ENCODE measurements at places on chromosomes 12 and 14.

DNA sequence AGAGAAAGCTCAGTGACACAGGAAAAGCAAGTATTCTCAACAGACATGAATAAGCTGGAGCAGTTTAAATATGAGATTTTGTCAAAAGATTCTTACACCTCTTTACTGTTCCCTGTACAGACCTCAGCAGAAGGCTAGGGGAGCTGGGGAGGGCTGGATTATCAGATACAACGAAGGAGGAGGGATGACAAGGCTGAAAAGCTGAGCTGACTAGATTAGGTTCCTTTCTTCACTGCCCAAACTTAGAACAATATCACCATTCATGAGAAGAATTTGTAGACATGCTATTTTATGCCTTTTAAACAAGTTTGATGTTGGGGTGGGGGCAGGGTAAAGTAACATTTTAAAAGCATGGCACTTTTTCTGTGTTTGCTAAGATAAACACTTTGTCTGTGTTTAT, 611.1 kb downstream of the AACS start:
- no peak for DNase-seq

- DNase-seq, result no peak
Measured at GRCh38 chr12:126685636-126686035, 1581.3 kb upstream of the TMEM132C start.

GRCh38 chr12:122079033-122079531, 526 bp downstream of the MLXIP start:
- no peak for DNase-seq

GRCh38 chr14:67908052-67908754, 88.6 kb downstream of the RAD51B start:
- no peak for DNase-seq

- DNase-seq, result no peak
Measured at GRCh38 chr12:89348894-89349699, 3.2 kb downstream of the DUSP6 start.

DNA sequence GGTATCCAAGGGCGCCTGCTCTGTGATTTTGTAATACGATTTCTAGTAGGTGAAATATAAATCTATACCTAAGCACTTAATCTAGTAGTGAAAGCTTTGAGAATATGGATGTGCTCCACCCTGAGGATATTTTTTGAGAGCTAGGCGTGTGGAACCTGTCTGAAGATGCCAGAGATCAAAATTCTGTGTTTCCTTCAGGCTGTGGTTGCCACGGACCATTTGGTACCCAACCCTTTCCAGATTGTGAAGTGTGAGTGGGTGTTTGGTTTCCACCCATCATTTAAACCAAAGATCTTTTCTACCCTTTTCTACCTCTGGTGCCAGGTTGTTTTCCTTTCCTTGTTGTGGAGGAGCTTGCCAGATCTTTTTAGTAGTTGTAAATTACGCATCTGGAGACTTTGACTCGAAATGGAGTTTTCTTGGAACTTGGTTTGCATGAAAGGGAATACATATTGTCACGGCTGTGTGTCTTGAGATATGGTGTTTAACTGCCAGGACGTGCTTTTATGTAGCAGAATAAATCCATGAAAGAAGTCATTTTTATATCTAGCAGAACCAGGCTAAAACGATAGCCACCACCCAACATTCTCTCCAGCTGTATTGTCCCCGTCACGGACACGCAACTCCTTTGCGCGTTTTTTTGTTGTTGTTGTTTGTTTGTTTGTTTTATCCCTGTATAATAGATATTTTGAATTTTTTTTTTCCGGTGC, 2.2 kb downstream of the LRFN5 start:
- no peak for DNase-seq

GRCh38 chr12:130538343-130539095, 177.6 kb downstream of the RIMBP2 start:
- no peak for DNase-seq

GRCh38 chr12:4817880-4818279, 91.8 kb upstream of the KCNA1 start:
- DNase-seq, result no peak

- DNase-seq, result no peak
Measured at GRCh38 chr14:106209755-106210154, 683.4 kb downstream of the TMEM121 start.

DNA sequence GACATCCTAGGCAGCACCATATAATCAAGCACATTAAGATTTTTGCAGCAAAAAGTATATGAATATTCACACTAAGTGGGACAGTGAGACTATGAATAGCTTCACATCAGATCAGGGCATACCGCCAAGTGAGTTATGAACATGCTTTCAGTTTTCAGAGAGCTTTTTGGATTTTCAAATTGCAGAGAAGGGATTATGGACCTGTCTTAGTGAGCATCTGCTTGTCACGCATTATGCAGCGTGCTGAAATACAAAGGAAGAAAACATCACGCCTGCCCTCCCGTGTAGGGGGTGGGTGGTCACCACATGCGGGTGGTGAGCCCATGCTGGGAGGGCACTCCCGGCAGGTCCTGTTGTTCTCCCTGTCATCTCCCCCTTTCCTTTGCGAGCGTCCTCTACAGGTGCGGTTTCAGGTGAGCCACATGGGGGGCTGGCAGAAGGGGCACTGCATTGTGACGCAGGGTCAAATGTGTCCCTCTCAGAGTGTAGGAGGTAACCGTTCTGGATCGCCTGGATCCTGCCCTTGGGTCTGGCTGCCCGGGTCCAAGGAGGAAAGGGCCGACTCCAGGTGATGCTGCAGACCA, 42.6 kb downstream of the TRAF3 start:
- DNase-seq, result no peak

- DNase-seq, result no peak
Measured at GRCh38 chr14:31968956-31969698, 108.0 kb upstream of the ARHGAP5 start.

DNA sequence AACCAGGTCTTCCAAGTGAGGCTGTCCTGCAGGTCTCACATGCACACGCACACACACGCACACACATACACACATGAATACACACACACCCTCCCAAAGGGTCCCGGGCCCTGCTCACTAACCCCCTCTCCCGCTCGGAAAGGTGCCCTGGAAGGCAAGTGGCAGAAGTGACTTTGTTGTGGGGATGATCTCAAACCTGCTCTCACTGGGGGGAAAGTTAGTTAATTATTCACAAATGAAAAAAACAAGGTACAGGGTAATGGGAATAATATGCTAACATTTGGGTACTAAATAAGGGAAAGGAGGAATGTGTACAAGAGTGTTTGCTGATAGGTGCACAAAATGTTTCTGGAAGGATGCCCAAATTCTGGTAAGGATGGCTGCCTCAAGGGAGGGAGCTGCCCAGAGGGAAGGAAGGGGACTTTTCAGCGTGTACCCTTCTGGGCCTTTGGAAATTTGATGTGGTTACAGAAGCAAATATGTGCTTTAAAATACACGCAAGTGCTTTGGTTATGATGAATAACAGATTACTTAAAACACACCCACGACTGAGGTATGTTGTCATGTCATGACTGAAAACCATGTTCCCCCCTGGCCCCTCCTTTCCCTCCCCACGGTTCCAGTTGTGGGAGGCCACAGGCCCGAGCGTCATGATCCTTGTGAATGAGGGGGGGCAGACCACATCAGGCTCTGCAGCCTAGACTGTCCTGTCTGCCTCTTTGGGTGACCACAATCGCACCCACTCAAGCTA, 43.3 kb upstream of the PLEKHG6 start:
- no peak for DNase-seq

GRCh38 chr14:39628087-39628486, 195.9 kb upstream of the FBXO33 start:
- no peak for DNase-seq

- no peak for DNase-seq
Measured at GRCh38 chr12:68686262-68686594, 550 bp upstream of the NUP107 start.

DNA sequence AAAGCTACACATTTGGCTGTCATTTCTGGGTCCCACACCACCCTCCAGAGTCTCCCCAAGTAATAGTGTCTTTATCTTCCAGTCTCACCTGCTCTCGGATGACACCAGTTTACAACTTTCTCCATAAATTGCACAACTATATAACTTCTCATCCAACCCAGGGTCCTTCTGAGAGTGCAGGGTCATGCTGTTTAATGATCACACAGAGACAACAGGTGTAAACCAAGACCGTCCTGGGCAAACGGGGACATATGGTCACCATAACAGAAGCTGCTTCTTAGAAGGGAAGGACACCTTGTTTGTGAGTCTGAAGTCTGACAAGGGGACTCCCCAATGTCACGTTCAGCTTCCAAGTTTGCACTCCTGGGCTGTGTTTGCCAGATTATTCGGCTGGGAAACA, 74.3 kb downstream of the MAP1LC3B2 start:
- DNase-seq, result no peak

- DNase-seq, result peak; percentile 48
Measured at GRCh38 chr12:127133675-127134335, 1133.2 kb upstream of the TMEM132C start.

GRCh38 chr12:97222391-97222790, 240.2 kb upstream of the RMST start:
- DNase-seq, result no peak
